ENCODE measurements at places on chromosomes 2 and 18.

DNA sequence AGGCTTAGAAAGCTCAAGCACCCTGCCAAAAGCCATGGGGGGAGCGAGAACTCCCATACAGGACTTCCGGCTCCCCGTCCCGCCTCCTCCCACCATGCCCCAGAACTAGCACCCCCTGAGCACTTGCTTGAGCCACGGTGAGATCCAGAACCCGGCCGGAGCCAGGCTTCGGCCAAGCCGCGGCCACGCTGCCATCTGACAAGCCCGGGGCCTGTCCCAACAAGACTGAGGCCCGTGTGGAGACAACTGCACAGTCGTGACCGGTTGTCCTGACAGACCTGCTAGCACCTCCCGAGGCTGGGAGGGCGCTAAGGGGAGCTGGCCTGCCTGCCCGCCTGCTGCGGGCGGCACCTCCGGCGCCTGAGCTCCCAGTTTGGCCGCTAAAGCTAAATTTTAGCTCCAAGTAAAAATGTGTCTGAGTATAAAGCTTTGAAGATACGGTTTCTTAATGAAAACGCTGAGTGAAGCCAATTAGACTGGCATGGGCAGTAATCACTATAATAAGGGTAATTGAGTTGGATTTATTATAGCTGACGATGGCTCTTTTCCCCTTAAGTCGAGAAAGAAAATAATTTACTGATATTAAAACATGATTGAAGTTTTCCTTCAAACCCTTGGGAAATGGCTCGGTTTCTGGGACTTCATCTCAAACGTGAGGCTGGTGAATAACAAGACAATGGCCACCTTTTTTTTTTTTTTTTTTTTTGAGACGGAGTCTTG is 78.3 kb upstream of the ODC1 start:
- DNase-seq, result no peak

GRCh38 chr2:112927745-112928144 is 16.8 kb downstream of the IL37 start:
- no peak for DNase-seq

DNA sequence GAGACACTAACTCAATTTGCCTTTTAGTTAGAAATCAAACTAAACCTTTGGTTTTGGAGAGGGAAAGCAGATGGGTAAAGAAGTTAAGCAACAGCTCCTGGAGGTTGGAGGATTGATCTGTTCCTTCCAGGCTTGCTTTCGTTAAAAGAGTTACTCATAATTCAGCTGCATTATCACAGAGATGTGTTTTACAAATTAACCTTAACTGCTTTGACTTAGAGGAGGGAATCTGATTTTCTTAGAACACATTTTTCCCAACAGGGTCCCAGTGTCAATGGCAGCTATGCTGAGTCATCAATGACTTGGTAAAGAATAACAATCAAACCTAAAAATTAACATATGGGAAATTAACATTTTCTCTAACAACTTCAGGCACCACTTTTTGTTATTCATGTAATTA is 113.4 kb downstream of the COPS8 start:
- no peak for DNase-seq

DNA sequence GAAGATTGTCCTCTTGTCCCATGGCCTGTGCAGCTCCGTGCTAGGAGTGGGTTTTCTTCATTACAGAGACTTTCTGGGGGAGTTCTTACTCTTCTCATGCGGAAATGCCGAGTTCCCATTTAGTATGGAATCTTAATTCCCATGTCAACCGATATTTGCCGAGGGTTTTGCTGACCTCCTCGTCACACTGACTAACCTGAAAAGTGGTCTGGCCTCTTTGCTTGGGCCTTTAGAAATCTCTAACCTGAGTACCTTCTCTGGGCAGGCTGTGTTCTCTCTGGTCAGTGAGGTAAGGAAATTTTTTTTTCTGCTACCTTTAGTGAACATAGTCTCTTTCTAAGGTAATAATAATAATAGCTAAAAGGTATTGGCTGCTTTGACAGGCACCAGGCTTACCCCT is 10.9 kb upstream of the EML6 start:
- no peak for DNase-seq

DNA sequence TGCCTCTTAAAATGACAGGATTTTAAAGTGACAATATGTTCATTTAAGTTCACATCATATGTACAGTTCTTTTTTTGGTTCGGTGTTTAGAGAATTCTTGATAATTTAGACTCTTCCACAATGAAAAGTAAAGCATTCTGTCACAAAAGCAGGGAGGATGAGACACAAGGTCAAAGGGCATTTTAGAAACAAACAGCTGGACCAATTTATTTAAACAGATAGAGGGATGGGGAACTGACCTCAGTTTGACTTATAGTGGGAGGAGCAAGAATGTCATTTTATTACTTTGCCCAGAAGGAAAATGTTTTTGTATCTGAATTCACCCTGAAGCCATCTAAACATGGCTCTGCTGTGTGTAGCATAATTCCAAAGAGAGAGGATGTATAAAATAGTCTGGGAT is 128.5 kb downstream of the MEIS1 start:
- no peak for DNase-seq

GRCh38 chr2:100077456-100077855 is 64.9 kb downstream of the AFF3 start:
- DNase-seq, result no peak

DNA sequence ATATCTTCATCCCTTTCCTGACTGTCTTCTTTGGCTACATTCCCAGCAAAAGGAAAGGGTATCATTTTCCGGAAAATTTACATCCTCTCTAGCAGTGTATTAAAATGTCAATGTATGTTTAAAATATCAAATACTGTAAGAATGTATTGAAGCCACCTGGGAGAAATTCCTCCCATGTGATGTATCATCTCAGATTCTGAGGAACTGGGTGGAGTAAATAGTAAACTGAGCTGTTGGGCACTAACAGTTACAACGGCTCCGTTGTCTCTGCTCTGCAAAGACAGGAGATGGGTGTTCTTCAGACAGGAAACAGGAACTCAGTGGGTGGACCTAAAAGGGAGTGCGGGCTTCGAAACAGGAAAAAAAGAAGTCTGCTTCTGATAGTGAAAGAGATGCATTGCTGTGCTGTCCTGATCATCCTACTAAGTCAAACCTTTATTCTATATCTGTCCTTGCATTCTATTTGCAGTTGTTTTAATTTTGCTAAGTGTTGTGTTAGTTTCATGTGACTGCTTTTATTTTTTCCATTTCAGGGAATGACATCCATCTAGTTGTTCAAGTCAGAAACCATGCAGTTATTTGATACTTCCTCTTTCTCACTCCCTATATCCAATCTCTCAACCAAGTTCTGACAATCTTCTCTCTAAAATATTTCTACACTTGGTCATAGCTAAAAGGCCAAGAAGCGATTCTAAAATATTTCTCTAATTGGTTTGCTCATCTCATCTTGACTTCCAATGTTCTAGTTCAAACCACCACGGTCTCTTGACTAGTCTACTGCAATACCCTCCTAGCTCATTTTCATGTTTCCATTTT is 19.4 kb downstream of the DOK1 start:
- DNase-seq, result no peak

DNA sequence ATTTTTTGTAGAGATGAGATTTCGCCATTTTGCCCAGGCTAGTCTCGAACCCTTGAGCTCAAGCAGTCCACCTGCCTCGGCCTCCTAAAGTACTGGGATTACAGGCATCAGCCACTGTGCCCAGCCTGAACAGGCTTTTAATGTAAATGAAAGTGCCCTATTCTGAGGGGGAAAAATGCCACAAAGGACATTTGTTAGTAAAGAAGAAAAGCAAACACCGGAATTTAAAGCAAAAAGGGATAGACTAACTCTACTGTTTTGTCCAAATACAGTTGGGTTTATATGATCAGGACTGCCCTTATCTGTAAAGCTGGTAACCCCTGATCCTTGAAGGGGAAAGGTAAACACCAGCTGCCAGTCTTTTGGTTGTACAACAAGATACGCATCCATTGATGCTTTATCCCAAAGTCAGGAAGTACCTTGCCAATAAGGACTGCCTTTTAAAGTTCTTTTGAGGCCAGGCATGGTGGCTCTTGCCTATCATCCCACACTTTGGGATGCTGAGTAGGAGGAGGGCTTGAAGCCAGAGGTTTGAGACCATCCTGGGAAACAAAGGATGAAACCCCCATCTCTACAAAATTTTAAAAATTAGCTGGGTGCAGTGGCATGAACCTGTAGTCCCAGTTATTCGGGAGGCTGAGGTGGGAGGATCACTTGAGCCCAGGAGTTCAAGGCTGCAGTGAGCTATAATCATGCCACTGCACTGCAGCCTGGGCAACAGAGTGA is 13.1 kb downstream of the CLEC4F start:
- DNase-seq, result no peak

Data from hypothalamus (tissue), 51 donors.